ENCODE measurements at places on chromosomes 5 and 9. TPM values are rescaled to one million over a fixed set of nuclear protein-coding genes. Genes with fewer than 3 reads are reported as not detected.

TMC1 gene
- 0.33 TPM for total RNA-seq

ARL14EPL gene
- total RNA-seq, result 0.67 TPM

SPATA31D4 gene
- not detected for total RNA-seq

PCDHB13 gene
- 1.3 TPM for total RNA-seq

All from vein endothelial cell (primary cell).